ENCODE measurements at places on chromosomes 12 and 14. TPM values are rescaled to one million over a fixed set of nuclear protein-coding genes. Genes with fewer than 3 reads are reported as not detected.

The CTSG gene
- total RNA-seq, result not detected

The TTC6 gene
- total RNA-seq, result 0.21 TPM

The POTEM gene
- total RNA-seq, result not detected

The TMEM229B gene
- 0.43 TPM for total RNA-seq

The KRT72 gene
- total RNA-seq, result not detected

The OSBPL8 gene
- 52.1 TPM for total RNA-seq

The ANKRD33 gene
- total RNA-seq, result not detected

The CRIP2 gene
- 64.8 TPM for total RNA-seq

The GZMB gene
- 0.21 TPM for total RNA-seq

The IL31 gene
- not detected for total RNA-seq

The OR4K2 gene
- total RNA-seq, result not detected

The FGF23 gene
- total RNA-seq, result not detected

The CD163 gene
- total RNA-seq, result not detected

The ANG gene
- total RNA-seq, result 4.9 TPM

The SMCO3 gene
- total RNA-seq, result not detected

The SERPINA5 gene
- total RNA-seq, result not detected

The KERA gene
- not detected for total RNA-seq

The ALG10 gene
- total RNA-seq, result 6.2 TPM

The NTN4 gene
- 108 TPM for total RNA-seq

The HOXC6 gene
- 0.48 TPM for total RNA-seq

The IL26 gene
- total RNA-seq, result not detected

The IFI27 gene
- 30.7 TPM for total RNA-seq

The KRT79 gene
- total RNA-seq, result 0.21 TPM

The RABGGTA gene
- 65.1 TPM for total RNA-seq

The GZMH gene
- total RNA-seq, result not detected

The GALNT9 gene
- total RNA-seq, result not detected

The KCNH3 gene
- not detected for total RNA-seq

The CCDC38 gene
- total RNA-seq, result not detected

The LPCAT3 gene
- total RNA-seq, result 5.5 TPM

The LRP6 gene
- 17.1 TPM for total RNA-seq

The ERGIC2 gene
- 94.9 TPM for total RNA-seq

The GPRC5D gene
- total RNA-seq, result not detected

The AQP2 gene
- not detected for total RNA-seq

The UBE3B gene
- 36.1 TPM for total RNA-seq

The RD3L gene
- total RNA-seq, result not detected

The B4GALNT3 gene
- 5.5 TPM for total RNA-seq
